Activated CD4-positive, alpha-beta memory T cell treated with anti-CD3 and anti-CD28 coated beads, Interleukin-2, amount 10 ng/mL, durations not matched to agents 7 days and 5 days (primary cell): ENCODE measurements at places on chromosomes 12 and 14. TPM values are rescaled to one million over a fixed set of nuclear protein-coding genes. Genes with fewer than 3 reads are reported as not detected.

Gene AJUBA
- total RNA-seq, result 1.2 TPM

- no peak overlapping the region for H3K4me3 ChIP-seq
- no peaks in the 10 kb centered on the region for H3K27me3 ChIP-seq
- no peaks in the 10 kb centered on the region for H3K4me1 ChIP-seq
- H3K36me3 ChIP-seq, result no peaks in the 10 kb centered on the region
Observed at GRCh38 chr12:96658075-96658474, 168.7 kb downstream of the CFAP54 start.

GRCh38 chr12:107873223-107873622, 98.7 kb downstream of the ASCL4 start:
- H3K4me3 ChIP-seq, result no peak overlapping the region
- H3K27ac ChIP-seq, result no peak overlapping the region
- H3K4me1 ChIP-seq, result no peaks in the 10 kb centered on the region
- peaks cover 20% of the 10 kb centered on the region for H3K27me3 ChIP-seq
- DNase-seq, result no peak

Gene SLC4A8
- 5.2 TPM for total RNA-seq

DNA sequence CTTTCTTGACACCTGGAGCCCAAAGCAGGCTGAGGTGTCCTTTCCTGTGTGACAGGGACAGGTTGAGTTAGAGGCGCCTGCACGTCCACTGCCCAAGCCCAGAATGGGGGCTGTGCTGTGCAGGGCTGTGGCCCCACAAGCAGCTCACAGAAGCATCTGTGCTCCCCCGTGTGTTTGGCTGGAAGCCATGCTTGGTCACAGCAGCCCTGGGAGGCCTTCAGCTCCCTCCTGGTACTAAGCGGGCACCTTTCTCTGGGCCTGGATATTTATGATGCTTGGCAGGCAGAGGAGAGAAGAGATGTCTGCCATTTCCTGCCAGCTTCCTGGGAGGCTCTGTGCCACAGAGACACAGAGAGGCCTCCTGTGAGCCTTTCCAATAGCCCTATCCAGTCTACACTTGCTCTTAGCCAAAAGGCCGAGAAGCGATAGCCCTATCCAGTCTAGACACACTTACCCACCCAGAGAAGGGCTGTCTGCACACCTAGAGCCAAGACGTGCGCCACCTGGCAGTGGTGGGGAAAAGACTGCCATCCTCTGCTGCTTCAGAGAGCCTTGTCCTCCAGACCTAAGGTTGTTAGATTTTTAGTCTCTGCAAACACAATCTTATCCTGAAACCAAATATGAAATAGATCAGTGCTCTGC, 117.4 kb downstream of the GCH1 start:
- no peaks in the 10 kb centered on the region for H3K36me3 ChIP-seq
- H3K4me3 ChIP-seq, result no peak overlapping the region
- DNase-seq, result no peak
- H3K27me3 ChIP-seq, result peaks cover 14% of the 10 kb centered on the region
- H3K27ac ChIP-seq, result no peak overlapping the region
- H3K4me1 ChIP-seq, result peaks cover 5% of the 10 kb centered on the region

DNA sequence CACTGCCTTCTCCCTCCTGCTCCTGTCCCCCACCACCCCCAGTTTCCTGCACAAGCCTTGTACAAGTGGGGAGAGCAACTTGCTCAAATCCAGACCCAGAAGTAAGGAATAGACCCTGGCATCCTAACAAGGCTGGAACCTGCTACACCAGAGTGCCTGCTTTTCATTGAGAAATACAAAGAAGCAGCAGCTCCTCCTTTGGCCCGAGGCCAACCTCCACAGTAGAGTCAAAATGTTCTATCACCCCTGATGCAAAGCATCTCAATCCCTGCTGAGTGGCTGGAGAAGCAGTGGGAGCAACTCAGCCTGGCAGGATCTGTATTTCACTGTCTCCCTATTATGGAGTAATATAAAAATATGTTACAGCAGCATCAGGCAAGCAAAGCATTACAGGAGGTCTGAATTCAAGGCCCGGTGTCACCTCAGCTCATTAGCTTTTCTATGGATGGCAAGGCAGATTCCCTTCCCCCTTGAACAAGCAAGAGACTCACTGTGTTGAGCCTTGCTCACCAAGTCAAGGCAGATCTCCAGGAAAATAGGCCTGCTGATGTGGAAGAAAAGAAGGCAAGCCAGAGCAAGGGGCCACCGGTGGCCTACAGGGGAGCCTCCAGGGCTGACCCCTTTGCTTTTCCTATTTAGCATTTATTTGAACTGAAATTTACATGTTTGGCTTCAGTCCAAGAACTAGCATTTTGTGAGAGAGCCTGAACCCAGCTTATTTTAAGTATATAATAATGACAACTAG, 186.3 kb upstream of the EGLN3 start:
- no peak overlapping the region for H3K27ac ChIP-seq
- no peak for DNase-seq
- peaks cover 3% of the 10 kb centered on the region for H3K27me3 ChIP-seq
- H3K4me3 ChIP-seq, result no peak overlapping the region

Gene SPTB
- total RNA-seq, result 0.10 TPM

Gene RNASE1
- total RNA-seq, result not detected

Gene AHNAK2
- total RNA-seq, result not detected

GRCh38 chr12:70667253-70667652, 30.0 kb upstream of the PTPRB start:
- no peaks in the 10 kb centered on the region for H3K36me3 ChIP-seq
- no peak overlapping the region for H3K27ac ChIP-seq
- no peak for DNase-seq
- no peaks in the 10 kb centered on the region for H3K27me3 ChIP-seq
- H3K4me3 ChIP-seq, result no peak overlapping the region
- H3K4me1 ChIP-seq, result no peaks in the 10 kb centered on the region

- DNase-seq, result no peak
- H3K4me3 ChIP-seq, result no peak overlapping the region
- peaks cover 7% of the 10 kb centered on the region for H3K27me3 ChIP-seq
- H3K4me1 ChIP-seq, result peaks cover 5% of the 10 kb centered on the region
- H3K27ac ChIP-seq, result no peak overlapping the region
Observed at GRCh38 chr12:63898764-63899337, 54.4 kb downstream of the SRGAP1 start.

Gene GTF2A1
- 36.0 TPM for total RNA-seq

Gene SDSL
- total RNA-seq, result not detected

- no peak overlapping the region for H3K27ac ChIP-seq
- peaks cover 10% of the 10 kb centered on the region for H3K4me1 ChIP-seq
- no peaks in the 10 kb centered on the region for H3K36me3 ChIP-seq
- H3K27me3 ChIP-seq, result no peaks in the 10 kb centered on the region
- no peak overlapping the region for H3K4me3 ChIP-seq
Observed at GRCh38 chr14:99132821-99133635, 139.0 kb downstream of the BCL11B start.

Gene OVCH1
- total RNA-seq, result not detected

Gene DYNLL1
- 216 TPM for total RNA-seq

Gene LGR5
- not detected for total RNA-seq

DNA sequence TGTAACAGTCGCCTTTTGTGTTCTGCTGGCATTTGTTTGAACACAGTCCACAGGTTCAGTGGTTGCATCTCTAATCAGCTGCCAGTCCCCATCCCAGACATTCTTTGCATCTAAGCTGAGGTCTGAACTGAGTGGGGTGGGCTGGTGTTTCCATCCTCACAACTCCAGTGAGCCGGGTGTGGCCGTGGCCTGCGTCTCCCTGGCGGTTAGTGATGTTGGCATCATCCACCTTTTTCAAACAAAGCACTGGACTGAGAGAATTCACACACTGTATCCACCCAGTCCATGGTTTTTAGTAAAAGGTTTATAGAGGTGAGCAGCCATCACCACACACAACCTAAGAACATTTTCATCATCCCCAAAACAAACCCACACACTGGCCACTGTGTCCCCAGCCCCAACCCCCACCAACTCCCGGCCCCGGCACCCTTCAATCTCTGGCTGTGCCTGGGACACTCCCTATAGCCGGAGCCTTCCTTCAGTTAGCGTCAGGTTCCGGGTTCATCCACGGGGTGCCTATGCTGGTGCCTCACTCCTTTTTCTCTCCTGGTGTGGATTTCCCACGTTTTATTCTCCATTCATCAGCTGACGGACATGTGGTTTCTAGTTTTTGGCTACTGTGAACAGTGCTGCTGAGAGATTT, 6.5 kb downstream of the DDX51 start:
- H3K36me3 ChIP-seq, result peaks cover 24% of the 10 kb centered on the region
- H3K27me3 ChIP-seq, result no peaks in the 10 kb centered on the region
- H3K4me3 ChIP-seq, result no peak overlapping the region

DNA sequence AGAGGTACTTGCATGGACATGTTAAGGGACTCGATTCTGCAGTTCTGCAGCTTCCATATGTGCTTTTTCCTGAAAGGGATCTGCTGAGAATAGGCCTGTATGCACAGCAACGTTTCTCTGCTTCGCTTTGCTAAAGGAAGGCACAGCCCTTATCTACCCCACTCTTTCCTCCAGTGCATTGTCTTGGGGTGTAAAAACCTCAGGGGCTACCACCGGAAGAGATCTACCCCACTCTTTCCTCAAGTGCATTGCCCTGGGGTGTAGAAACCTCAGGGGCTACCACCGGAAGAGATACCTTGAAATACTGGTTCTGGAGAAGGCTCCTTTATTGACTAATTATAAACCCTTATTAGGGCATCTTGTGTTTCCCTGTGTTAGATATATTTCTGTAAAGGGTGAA, 52.9 kb downstream of the SEL1L start:
- H3K36me3 ChIP-seq, result peaks cover 65% of the 10 kb centered on the region
- peak; percentile 28 for DNase-seq
- peaks cover 16% of the 10 kb centered on the region for H3K4me1 ChIP-seq

DNA sequence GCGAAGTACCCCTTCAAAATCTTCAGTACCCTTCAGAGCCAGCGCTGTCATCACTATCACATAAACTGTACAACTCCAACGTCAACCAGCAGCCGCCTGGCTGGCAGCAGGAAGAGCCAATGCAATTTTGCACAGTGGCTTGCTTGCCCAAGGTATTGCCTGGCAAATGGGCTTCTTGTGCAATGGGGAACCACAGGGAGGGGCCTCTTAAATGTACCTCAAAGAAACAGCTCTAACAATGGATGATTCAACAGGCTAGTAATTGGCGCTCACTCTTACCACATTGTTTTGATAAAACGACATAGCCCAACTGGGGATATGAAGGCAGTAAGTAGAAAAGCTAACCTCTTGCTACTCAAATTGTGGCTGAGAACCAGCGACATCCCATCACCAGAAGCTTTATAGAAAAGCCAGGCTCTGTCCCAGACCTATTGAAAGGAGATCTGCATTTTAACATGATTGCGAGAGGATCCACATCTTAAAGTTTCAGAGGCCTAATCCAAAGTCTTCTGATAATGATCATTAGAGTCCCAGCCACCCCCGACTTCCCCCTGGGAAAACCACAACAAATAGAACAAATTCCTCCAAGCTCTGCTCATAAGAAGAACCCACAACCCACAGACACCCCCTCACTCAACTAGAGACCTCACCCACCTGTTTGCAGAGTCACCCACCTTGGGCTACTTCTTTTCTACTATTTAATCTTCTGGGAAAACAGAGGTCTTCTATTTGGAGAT, 125.3 kb upstream of the HIF1A start:
- peak; percentile 50 for DNase-seq
- H3K4me3 ChIP-seq, result no peak overlapping the region
- peaks cover 49% of the 10 kb centered on the region for H3K4me1 ChIP-seq

DNA sequence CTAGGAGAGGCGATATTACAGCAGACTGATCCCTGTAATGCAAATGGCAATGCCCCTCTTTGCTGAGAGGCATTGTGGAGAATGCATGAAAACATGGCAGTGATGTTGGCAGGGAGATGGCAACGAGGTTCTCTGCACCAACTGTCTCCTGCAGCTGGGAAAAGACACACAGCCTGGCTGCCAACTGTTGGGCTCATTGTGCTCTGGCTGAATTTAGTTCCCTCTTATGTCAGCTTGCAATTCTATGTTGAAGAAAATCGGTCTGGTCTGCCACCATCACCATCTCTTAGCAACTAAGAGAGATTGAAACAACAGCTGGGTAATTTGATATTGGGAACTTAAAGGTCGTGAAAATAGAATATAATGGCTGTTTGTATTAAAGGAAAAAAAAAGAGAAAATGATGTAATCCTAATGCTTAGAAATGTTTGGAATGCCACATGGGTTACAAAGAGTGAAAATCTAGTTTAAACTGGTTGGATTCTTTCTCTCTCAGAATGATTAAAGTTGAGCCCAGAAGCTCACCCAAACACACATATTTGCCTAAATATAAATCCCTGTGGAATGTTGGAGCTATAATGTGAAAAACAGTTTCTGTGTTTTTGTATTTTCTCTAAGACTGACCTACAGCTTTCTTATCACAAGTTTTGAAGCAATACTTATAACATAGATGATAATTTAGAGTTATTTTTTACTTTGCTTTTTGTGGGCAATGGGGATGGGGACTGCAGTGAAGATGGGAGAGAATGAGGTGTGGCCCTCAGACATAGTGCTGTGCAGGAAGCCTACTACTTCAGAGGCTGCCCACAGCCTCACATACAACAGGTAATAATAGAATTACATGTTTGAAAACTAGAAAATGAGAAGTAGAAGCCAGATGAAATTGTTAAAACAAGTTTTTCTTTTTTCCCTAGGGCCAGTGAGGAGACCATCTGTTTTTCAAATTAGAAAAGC, 143.7 kb downstream of the AKAP6 start:
- H3K36me3 ChIP-seq, result no peaks in the 10 kb centered on the region
- peaks cover 4% of the 10 kb centered on the region for H3K4me1 ChIP-seq
- H3K27me3 ChIP-seq, result peaks cover 7% of the 10 kb centered on the region
- H3K4me3 ChIP-seq, result no peak overlapping the region
- H3K27ac ChIP-seq, result no peak overlapping the region

Gene STX2
- total RNA-seq, result 22.4 TPM

- no peak overlapping the region for H3K4me3 ChIP-seq
- no peaks in the 10 kb centered on the region for H3K36me3 ChIP-seq
- H3K27me3 ChIP-seq, result no peaks in the 10 kb centered on the region
- H3K27ac ChIP-seq, result no peak overlapping the region
- peaks cover 19% of the 10 kb centered on the region for H3K4me1 ChIP-seq
Observed at GRCh38 chr12:44817687-44818086, 58.4 kb downstream of the NELL2 start.

- DNase-seq, result no peak
- H3K27ac ChIP-seq, result no peak overlapping the region
- H3K27me3 ChIP-seq, result peaks cover 15% of the 10 kb centered on the region
Observed at GRCh38 chr14:69900603-69901002, 21.4 kb downstream of the SMOC1 start.

Gene SRP54
- total RNA-seq, result 71.2 TPM

Gene HOXC6
- not detected for total RNA-seq

Gene POTEG
- total RNA-seq, result not detected

GRCh38 chr12:58419905-58420304, 478.5 kb downstream of the ATP23 start:
- no peaks in the 10 kb centered on the region for H3K36me3 ChIP-seq
- no peak for DNase-seq
- peaks cover 17% of the 10 kb centered on the region for H3K27me3 ChIP-seq
- no peak overlapping the region for H3K27ac ChIP-seq

Gene PLBD1
- not detected for total RNA-seq

DNA sequence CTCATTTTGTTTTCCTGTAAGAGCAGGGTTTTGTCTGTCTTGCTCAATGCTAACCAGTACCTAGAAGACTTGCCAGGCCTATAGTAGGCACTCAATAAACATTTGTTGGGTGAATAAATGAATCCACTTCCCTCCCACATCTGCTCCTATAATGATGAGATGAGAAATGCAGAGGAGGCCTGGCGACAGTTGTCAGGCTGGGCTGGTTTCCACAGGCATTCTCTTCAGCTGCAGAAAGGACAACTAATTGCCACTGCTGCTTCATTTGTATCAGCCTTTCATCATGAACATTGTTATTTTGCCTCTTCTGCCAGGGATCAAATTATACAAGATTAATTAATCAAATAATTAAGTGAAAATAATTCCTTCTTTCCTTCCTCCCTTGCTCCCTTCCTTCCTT, 82.0 kb upstream of the PTHLH start:
- no peak for DNase-seq
- H3K4me3 ChIP-seq, result no peak overlapping the region
- no peak overlapping the region for H3K27ac ChIP-seq
- H3K27me3 ChIP-seq, result no peaks in the 10 kb centered on the region
- no peaks in the 10 kb centered on the region for H3K36me3 ChIP-seq
